ENCODE measurements at places on chromosomes 12 and 14.

GRCh38 chr12:69337311-69338090 is 10.7 kb upstream of the LYZ start:
- DNase-seq = no peak

- no peak for DNase-seq
Measured at GRCh38 chr14:102417001-102417431, 54.3 kb downstream of the TECPR2 start.

DNA sequence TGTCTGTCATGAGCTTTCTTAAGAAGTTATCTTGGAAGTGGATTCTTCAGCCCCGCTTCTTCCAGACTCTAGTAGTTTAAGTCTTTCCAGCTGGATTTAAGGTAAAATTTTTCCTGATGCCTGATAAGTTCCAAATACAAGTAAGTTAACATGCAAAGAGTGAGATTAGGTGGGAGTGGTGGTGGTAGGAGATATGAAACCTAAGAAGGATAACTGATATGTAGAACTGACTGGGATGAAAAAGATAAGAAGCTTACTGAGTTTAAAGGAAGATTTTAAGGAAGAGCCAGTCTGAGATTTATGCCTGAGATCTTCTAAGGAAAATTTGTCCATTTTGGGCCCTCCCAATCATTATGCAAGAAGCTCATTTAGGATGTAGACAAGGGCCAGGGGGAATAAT is 250.9 kb upstream of the SYT10 start:
- no peak for DNase-seq

DNA sequence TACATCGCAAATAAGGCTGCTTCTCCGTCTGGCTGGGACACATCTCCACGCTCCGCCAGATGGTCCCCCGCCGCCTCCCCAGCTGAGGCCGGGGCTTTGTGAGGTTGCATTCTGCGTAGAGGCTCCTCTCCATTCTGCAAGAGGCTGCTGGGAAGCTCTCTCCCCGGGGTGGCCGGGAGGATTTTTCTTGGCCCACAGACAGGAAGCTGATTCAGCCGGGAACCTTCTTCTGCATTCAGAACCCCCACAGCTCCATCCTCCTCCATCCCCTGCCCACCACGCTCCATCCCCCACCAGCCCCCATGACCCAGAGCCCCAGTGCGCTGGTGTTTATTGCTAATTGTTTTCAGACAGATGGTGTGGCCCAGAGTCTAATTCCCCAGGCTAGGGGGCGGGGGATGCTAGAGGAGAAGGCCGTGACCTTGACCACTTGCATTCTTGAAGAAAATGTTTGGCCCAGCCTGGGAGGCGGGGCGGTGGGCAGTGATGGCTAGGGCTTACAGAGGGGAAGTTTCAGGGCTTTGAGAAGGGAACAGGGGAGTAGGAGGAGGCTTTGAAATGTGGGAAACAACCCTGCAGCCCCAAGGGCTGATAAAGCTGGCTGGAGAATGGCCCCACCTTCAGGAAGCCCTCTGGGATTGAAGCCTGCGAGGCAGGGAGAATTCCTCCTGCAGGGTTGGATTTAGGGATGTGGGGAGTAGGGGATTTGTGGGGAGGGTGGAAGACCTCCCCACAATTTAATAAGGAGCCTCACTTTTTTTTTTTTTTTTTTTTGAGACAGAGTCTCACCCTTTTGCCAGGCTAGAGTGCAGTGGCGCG is 88.5 kb upstream of the NCOR2 start:
- DNase-seq = no peak

GRCh38 chr14:84340938-84341337 is 1189.0 kb upstream of the FLRT2 start:
- DNase-seq = peak; percentile 35

DNA sequence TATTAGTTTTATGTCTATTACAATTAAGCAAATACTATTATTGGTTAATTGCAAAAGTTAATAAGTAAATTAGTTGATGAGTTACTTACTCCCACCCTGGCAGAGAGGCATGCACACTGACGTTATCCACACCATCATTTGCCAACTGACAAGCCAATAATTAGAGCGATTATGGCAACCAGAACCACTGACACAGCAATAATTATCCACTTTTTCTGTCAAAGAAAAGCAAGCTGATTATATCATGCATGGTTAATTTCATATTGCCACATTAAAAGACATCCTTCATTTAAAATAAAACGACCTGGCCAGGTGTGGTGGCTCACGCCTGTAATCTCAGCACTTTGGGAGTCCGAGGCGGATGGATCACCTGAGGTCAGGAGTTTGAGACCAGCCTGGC is 43.1 kb downstream of the STX2 start:
- no peak for DNase-seq

GRCh38 chr14:78344290-78344689 is 174.1 kb downstream of the NRXN3 start:
- DNase-seq = no peak

DNA sequence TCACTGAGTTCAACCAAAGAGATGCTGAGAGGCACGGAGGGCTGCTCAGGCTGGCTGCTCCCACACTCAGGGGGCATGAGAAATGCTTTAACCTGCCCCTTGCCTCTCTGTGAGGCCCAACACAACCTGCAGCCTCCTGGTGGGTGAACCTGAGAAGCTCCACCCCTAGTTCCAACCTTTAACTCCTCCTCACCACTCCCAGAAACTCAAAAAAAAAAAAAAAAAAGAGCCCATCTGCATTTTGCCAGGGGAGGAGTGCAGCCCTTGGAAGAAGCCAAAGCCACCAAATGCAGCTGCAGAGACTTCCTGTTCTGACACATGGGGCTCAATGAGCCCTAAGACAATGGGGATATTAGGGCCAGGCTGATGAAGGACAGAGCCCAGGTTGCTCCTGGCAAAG is 8.9 kb downstream of the KRT4 start:
- no peak for DNase-seq

- DNase-seq = no peak
Measured at GRCh38 chr12:60981473-60981872, 1278.7 kb upstream of the USP15 start.

All from epithelial cell of esophagus (primary cell).